Hematopoietic multipotent progenitor cell (in vitro differentiated cells): ENCODE measurements at places on chromosomes 16 and 17. TPM values are rescaled to one million over a fixed set of nuclear protein-coding genes. Genes with fewer than 3 reads are reported as not detected.
A peak's percentile ranks its signal among the peaks of the same experiment; 100 is the strongest.

DNA sequence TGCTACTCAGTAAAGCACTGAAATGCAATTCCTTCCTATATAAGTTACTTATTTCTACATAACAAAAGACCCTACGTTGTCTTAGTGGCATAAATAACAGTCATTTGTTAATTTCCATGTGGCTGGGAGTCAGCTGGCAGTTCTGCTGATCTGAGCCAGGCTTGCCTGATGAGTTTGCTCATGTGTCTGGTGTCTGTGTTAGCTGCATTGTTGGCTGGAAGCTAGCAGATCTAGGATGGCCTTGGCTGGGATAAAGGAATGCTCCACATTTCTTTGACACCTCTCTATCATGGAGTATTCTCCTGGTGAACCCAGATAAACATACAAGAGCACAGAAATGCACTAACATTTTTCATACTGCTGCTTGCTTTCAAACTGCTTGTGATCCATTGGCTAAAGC lies 264.4 kb upstream of the MON1B start:
- no peak for DNase-seq

The BTBD17 gene
- total RNA-seq, result under 0.01 TPM

GRCh38 chr17:57485916-57486881 lies 229.9 kb downstream of the MSI2 start:
- no peak for DNase-seq

DNA sequence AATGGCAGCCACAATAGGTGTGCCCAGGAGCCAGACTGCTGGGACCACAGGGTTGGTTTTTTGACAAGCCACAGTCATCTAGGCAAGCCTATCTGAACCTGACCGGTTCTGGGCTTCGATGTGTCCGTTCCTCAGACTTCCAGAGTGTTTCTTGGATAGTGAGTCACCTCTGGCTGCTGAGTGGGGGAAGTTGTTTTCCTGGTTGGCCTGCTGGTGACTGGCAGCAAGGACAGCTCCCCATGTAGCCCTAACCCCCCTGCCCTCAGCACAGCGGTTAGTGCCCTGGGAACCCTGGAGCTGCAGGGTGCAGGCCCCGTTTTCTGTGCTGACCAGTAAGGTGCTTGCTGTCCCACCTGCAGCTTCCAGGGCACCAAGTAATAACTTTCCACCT lies 65.5 kb downstream of the PLD6 start:
- DNase-seq, result no peak

DNA sequence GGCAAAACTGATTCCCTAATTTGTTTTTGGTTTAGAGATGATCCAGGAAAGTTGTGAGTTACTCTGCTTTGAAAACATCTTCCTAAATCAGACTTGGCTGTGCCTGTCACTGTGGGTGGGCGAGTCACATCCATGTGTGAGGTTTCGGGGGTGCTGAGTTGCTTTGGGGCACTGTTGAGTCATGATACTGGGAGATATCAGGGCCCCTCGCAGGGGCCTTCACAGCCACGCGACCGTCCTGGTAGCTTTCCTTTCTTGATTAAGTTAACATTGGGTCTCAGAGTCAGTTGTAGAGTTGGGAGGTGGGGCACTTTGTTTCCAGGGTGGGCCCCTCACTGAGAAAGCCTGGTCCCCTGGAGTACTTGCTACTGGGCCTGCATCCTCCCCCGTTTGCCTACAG lies 58.3 kb upstream of the LGALS9 start:
- peak; percentile 28 for DNase-seq

The SIAH1 gene
- 38.5 TPM for total RNA-seq

The FAM20A gene
- 0.27 TPM for total RNA-seq

DNA sequence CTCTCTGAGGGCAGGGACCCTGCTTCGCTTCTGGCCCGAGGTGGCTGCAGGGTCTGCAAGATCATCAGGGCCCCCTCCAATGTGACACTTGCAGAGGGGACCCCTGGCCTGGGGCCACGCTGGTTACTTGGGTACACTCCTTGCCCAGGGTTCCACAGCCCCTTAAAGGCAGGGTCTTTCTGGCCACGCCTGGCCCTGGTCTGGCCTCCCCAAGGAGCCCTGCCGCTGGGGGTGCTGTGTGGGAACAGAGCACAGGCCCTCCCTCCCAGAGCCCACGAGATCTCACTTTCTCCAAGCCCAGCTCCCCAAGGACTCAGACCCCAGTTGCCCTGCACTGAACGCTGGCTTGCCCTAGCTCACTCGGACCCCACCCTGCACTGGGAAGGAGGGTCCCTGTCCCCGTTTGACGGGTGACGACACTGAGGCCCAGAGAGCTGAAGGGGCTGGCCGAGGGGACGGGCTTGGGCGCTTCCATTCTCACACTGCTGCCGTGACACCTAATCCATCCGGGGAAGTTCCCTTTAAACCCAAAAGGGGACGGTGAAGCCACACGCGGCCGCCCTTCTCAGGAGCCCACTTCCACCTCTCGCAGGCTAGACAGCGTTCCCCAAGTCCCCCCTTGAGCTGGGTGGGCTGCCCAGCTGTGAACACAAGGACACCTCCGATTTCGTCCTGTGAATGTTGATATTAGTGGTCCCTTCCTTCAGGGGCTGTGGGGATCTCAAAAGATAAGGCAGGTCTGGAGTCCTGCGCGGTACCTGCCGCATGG lies 26.9 kb upstream of the OSGIN1 start:
- no peak for DNase-seq

The UTS2R gene
- not detected for total RNA-seq

The TBC1D3E gene
- total RNA-seq, result not detected

- DNase-seq, result peak; percentile 12
These were observed 94.3 kb downstream of the SSH2 start for GRCh38 chr17:29835435-29836351.

DNA sequence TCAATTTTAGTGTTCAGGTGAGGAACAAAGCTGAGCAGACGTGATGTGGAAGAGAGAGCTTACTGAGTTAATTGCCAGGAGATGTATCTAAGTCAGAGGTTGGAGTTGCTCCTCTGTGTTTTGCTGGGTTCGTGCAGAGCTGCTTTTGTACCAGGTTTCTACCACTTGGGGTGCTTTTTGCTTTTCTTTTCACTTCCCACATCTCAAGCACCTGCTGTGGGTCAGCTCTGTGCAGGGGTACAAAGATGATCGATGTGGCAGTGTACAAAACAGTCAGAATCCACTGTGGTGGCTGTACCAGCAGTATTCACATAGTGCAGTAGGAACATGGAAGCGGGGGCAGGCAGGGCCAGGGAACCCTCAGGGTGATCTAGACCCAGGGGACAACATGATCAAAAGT lies 14.8 kb downstream of the UNK start:
- DNase-seq, result no peak

DNA sequence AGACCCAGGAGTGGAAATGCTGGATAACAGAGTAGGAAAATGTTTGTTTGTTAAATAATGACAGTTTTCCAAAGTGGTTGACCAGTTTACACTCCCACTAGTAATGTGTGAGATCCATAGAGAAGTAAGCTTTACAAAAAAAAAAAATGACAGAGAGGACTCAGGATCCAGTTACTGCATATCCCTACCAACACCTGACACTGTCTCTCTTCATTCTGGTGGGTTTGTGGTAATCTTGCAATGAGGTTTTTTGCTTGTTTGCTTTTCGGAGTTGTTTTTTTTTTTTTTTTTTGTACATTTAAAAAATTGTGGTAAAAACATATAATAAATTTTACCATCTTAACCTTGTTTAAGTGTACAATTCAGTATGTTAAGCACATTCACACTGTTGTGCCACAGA lies 23.6 kb upstream of the HOXB9 start:
- no peak for DNase-seq

DNA sequence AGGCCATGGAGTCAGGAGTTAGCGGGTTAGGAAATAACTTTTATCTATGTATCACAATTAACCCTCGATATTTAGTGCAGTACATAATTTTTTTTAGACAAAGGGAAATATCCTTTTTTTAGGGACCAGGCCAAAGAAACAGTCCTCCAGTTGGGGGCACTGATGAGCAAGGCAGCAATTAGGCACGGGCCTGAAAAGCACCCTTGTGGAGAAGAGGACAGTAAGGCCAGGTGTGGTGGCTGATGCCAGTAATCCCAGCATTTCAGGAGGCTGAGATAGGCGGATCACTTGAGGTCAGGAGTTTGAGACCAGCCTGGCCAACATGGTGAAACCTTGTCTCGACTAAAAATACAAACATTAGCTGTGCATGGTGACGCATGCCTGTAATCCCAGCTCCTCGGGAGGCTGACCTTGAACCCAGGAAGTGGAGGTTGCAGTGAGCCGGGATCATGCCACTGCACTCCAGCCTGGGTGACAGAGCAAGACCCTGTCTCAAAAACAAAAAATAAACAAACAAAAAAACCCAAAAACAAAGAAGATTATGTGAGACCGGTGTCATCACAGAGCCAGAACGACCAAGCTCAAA lies 158.3 kb upstream of the NOL11 start:
- no peak for DNase-seq

GRCh38 chr16:20673071-20673806 lies 24.2 kb downstream of the ACSM1 start:
- DNase-seq, result no peak

The TP53TG3B gene
- not detected for total RNA-seq

DNA sequence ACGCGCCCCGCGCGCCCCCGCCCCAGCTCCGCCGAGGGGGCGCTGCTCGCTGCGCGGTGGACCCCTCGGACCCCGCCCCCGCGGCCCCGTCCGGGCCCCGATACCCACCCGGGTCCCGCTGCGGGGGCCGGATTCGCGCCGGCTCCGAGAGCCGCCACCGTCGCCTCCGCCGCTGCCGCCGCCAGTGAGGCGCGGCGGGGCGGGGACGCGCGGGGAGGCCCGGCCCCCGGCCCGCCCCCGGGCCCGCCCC lies at the start of gene TBC1D16:
TBC1D16 (minus strand) TSS at position 186 of the 250 bp plus-strand sequence. CDS start 22,325 bp downstream, outside the sequence.
- DNase-seq, result no peak

- no peak for DNase-seq
These were observed 91.4 kb upstream of the CORO6 start for GRCh38 chr17:29714146-29714545.

- no peak for DNase-seq
These were observed 27.7 kb downstream of the CRAMP1 start for GRCh38 chr16:1639860-1640259.

GRCh38 chr16:68100488-68100887 lies 15.3 kb downstream of the NFATC3 start:
- no peak for DNase-seq

- no peak for DNase-seq
These were observed 37.6 kb upstream of the RPL38 start for GRCh38 chr17:74165797-74166365.

The CASKIN1 gene
- under 0.01 TPM for total RNA-seq

The FBXO39 gene
- total RNA-seq, result 0.81 TPM

The HSD17B2 gene
- total RNA-seq, result under 0.01 TPM

The PRSS53 gene
- 1.6 TPM for total RNA-seq

The ERCC4 gene
- total RNA-seq, result 5.9 TPM

DNA sequence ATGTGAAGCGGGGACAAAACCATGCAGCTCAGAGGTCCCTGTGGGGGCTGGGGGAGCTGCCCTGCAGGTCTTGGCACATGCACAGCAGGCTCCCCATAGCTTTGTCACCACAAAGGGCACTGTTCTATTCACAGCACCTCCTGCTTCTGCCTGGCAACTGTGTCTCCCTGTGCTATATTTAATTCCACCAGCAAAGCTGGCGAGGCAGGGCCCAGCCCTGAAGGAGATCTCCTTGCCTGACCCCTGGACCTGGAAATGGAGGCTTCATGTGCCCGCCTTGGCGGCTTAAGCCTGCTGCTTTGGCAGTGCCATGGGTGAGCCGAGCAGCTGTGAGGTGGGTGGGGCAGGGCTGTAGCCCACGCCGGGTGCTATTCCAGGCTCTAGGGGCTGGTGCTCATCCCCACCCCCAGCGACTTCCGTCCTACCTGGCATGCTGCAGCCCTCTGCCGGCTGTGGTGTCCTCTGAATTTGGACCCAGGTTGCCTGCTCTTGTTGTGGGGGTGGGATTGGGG lies 6.8 kb downstream of the LDHD start:
- DNase-seq, result peak; percentile 50

DNA sequence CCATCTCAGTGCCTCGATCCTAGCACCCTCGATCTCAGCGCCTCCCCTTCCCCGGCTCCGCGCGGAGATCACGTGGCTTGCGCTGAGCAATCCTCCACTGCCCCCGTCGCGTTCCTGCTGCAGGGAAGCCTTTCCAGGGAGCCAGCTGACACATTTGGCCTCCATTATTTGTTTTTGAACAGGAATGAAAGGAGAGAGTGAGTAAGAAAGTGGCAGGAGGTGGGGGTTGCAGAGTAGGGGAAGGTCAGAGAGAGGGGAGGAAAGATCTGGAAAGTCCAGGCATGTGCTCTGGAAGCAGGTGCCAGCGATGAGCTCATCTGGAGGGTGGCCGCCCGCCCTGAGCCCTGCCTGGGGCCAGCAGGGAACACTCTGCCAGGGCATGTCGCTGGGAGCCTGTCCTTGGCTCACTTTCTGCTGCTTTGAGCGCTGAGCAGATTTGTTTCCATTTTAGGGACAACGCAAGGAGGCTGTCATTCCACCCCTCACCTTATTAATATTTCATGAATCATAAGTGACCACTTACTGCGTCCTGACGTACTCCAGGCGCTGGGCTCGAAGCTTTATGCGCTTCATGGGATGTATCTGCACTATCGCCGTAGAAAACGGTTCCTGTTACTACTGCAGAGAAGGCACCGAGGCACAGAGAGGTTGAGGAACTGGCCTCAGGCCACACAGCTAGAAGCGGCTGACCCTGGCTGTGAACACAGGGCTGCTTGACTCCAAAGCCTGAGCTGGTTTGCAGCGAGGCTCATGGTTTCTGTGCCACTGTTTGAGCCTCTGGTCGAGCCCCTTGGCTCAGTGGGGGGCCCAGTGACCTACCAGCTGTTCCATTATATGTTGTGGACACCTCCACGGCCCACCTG lies 283.1 kb downstream of the SEC14L1 start:
- no peak for DNase-seq

DNA sequence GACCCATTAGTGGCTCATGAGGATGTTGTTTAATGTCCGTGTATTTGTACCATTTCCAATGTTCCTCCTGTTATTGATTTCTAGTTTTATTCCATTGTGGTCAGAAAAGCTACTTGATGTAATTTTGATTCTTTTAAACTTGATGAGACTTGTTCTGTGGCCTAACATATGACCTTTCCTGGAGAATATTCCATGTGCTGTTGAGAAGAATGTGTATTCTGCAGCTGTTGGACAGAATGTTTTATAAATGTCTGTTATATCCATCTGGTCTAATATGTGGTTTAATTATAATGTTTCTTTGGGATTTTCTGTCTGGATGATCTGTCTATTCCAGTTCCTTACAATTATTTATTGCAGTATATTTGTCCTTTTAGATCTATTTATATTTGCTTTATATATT lies 2.9 kb upstream of the ABCA10 start:
- no peak for DNase-seq

DNA sequence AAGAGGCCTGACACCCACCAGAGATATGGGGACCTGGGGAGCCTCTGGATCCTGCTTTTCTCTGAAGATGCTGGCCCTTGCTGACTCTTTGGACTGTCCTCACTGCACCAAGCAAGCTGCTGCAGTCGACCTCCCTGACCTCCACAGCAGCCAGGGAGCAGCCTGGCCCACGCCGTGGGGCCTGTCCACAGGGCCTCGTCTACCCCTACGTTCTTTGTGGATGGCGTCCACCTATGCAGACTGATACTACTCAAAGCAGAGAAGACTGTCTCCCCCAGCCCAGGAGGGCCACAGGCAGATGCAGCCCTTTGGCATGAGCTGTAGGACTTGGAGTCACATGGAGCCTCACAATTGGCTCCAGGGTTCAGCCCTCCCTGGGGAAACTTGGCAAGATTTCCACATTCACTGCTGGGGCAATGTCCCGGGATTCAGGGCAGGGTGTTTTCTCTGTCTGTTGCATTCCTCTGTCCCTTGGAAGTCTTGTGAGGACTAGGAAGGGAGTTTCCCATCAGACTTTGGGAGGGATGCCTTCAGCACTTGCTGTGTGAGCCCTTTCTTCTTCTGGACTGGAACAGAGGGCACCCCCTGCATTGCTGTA lies 152.2 kb downstream of the NTN1 start:
- DNase-seq, result no peak

GRCh38 chr17:59401725-59402124 lies 70.3 kb downstream of the YPEL2 start:
- no peak for DNase-seq

The CTRB1 gene
- total RNA-seq, result not detected

The FBF1 gene
- total RNA-seq, result 25.9 TPM
